Vagina (tissue), 2 donors: ENCODE measurements at places on chromosomes 2 and 18.
A peak's percentile ranks its signal among the peaks of the same experiment; 100 is the strongest.

DNA sequence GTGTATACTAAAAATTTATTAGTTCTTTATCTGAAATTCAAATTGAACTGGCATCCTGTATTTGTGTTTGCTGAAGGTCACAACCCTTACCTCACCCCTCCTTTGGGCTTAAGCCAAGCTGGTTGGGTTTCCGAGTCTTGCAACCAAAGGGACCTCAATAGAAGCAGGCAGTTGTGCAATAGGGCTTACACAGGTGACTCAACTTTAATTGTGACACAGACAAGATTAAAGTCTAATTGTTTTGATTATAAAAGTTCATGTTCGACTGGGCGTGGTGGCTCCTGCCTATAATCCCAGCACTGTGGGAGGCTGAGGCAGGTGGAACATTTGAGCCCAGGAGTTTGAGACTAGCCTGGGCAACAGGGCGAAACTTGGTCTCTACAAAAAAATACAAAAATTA is 71.5 kb downstream of the RAB31 start:
- H3K4me1 ChIP-seq = peaks cover 14% of the 10 kb centered on the region
- DNase-seq = no peak
- H3K36me3 ChIP-seq = no peaks in the 10 kb centered on the region
- no peaks in the 10 kb centered on the region for H3K27me3 ChIP-seq
- H3K4me3 ChIP-seq = no peak overlapping the region

DNA sequence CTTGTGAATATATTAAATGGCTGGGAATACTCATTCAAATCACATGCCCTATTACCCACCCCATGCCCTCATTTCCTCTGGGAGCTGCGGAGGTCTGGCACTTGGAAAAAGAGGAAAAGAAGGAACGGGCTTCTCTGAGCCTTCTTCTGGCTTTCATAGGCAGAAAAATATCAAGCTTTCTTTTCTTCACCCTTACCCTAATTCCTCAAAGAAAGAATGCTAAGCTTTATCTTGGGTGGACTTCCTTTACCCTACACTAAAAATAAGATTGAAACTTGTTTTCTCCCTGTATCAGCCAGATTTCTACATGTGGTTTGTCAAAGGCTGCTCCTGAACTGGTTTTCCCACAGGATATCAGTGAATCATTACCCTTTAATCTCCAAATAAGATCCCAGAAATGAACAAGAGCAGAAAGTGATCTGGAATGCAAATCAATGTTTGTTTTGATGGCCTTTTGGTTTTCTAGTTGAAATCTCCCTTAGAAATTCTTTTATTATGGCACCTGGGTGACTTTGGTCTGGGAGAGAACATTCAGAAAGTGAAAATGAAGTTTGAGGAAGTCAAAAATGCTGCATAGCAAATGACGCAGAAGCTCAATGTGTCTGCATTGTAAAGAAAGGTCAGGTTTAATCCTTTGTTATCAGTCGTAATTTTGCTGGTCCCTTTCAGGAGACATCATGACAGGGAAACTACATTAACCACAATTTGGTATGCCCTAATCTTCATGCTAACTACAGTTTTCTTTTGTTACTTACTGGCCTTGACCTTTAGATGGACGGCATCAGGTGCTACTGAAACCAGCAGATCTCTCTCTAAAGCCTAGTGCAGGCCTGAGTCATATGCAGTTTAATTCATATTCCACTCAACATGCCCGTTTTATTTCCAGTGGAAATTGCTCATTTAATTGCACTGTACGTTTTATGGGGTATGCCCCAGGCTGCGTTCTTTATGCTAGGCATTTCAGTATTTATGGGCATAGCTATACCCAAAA is 46.6 kb upstream of the HNRNPA3 start:
- no peaks in the 10 kb centered on the region for H3K27me3 ChIP-seq
- peak overlapping the region; percentile 41 for H3K4me3 ChIP-seq

- H3K4me3 ChIP-seq = no peak overlapping the region
- no peaks in the 10 kb centered on the region for H3K27me3 ChIP-seq
- no peaks in the 10 kb centered on the region for H3K36me3 ChIP-seq
Observed at GRCh38 chr2:226079671-226080181, 680.2 kb downstream of the NYAP2 start.

- H3K36me3 ChIP-seq = peaks cover 12% of the 10 kb centered on the region
- peaks cover 10% of the 10 kb centered on the region for H3K4me1 ChIP-seq
- no peak for DNase-seq
- H3K27ac ChIP-seq = peak overlapping the region; percentile 5
Observed at GRCh38 chr2:215401896-215402379, 33.9 kb downstream of the FN1 start.

GRCh38 chr2:100427627-100428258 is 10.3 kb upstream of the CHST10 start:
- no peaks in the 10 kb centered on the region for H3K27me3 ChIP-seq
- H3K27ac ChIP-seq = no peak overlapping the region
- H3K4me3 ChIP-seq = no peak overlapping the region
- H3K36me3 ChIP-seq = no peaks in the 10 kb centered on the region

- H3K4me1 ChIP-seq = no peaks in the 10 kb centered on the region
- no peak overlapping the region for H3K4me3 ChIP-seq
- H3K36me3 ChIP-seq = no peaks in the 10 kb centered on the region
- H3K27me3 ChIP-seq = no peaks in the 10 kb centered on the region
Observed at GRCh38 chr2:223076573-223076972, 24.6 kb downstream of the KCNE4 start.

DNA sequence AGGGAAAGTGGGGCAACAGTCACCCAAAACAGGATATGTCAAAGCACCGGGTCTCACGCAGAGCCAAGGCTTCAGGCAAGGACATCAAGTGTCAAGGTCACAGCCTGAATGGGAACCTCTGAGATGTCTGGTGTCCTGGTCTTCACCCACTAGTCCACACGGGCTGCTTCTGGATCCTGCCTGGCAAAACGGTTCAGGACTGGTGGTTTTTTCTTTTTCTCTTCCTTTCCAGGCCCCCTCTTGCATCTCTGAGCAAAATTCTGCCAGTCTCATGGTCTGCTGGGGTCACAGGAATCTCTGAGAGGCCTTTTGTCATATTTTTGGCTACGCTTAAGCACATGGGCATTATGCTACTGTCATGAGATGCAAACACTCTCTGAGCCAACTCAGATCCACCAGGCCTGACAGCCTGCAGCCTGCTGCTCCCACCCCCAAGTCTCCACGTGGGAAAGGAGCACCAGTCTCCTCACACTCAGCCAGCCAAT is 518.2 kb upstream of the ZEB2 start:
- peaks cover 1% of the 10 kb centered on the region for H3K4me1 ChIP-seq
- H3K36me3 ChIP-seq = no peaks in the 10 kb centered on the region
- no peak overlapping the region for H3K4me3 ChIP-seq
- H3K27ac ChIP-seq = peak overlapping the region; percentile 43
- no peak for DNase-seq
- H3K27me3 ChIP-seq = no peaks in the 10 kb centered on the region

GRCh38 chr2:223797811-223798721 is 39.3 kb downstream of the AP1S3 start:
- no peaks in the 10 kb centered on the region for H3K4me1 ChIP-seq
- no peaks in the 10 kb centered on the region for H3K36me3 ChIP-seq

- H3K4me3 ChIP-seq = no peak overlapping the region
- H3K27me3 ChIP-seq = no peaks in the 10 kb centered on the region
- H3K4me1 ChIP-seq = peaks cover 18% of the 10 kb centered on the region
- peak; percentile 29 for DNase-seq
Observed at GRCh38 chr2:64795024-64795592, 141.4 kb upstream of the SERTAD2 start.

DNA sequence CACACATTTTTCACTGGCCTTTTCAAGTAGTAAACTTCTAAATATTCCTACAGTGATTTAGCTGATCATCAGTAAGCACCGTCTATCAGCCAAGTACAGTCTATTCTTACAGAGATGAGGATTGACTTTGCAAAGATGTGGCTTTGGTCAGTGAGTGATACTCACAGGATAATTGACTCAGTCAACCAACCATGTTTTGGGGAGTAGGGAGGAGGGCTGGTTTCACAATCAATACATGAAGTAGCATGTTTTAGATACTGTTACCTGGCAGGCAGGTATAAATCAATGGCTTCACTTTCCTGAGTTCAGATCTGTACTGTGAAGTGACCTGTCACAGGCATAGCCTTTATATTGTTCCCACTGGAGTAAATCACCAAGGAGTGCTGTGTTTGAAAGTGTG is 27.2 kb downstream of the OSBPL6 start:
- no peaks in the 10 kb centered on the region for H3K4me1 ChIP-seq
- no peaks in the 10 kb centered on the region for H3K27me3 ChIP-seq
- no peak for DNase-seq
- no peaks in the 10 kb centered on the region for H3K36me3 ChIP-seq
- H3K27ac ChIP-seq = no peak overlapping the region

- no peak overlapping the region for H3K27ac ChIP-seq
Observed at GRCh38 chr18:46623541-46623940, 33.5 kb downstream of the LOXHD1 start.

DNA sequence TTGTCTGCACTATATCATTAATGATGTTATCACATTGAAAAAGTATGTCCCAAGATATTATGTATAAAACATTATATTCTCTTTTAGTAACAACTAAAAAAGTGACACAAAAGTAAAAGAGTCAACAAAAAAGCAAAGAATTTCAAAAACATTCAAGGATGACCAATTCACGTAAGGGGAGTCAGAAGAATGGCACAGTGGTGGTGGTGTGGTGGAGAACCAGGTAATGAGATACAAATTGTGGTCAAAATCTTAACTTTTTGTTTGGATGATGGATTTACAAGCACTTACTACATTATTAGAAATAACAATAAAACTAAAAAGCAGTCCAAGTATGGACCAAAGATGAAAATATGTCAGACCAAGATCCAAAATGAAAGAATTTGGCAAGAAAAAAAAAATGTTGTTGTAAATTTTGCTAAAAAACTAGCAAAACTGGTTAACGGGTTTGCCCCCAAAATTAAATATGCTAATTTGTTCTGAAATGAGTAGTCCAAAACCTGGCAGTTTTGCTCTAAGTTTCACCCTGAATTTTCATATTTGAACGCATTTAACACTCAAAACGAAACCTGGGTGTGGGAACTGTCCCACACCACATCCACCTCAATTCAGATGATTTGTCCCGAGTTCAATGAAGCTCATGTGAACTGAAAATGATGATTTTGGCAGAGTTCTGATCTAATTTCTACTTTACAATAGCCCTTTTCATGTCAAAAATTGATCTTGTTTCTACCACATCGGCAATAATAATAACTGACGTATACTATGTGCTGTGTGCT is 135.8 kb downstream of the IKZF2 start:
- H3K4me1 ChIP-seq = no peaks in the 10 kb centered on the region
- peaks cover 6% of the 10 kb centered on the region for H3K36me3 ChIP-seq
- DNase-seq = no peak
- no peak overlapping the region for H3K27ac ChIP-seq
- no peaks in the 10 kb centered on the region for H3K27me3 ChIP-seq
- H3K4me3 ChIP-seq = no peak overlapping the region

GRCh38 chr18:13447621-13448334 is 229.2 kb downstream of the LDLRAD4 start:
- H3K36me3 ChIP-seq = no peaks in the 10 kb centered on the region
- H3K4me1 ChIP-seq = peaks cover 31% of the 10 kb centered on the region
- no peak overlapping the region for H3K4me3 ChIP-seq
- peak overlapping the region; percentile 27 for H3K27ac ChIP-seq

DNA sequence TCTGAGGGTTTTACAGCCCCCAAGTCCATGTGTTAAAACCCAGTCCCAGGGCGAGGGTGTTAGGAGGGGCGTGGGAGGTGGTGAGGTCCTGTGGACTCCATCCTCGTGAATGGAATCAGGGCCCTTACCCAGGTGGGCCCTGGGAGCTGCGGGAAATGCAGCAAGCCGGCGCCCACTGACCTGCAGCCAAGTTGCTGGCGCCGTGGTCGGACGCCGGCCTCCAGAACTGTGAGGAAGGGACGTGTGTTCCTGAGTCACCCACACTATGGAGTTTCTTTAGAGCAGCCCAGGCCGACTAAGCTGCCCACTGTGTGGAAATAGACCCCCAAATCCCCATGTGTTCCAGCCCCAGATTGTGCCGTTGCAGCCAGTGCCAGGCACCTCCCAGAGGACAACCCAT is 26.4 kb downstream of the CTDP1 start:
- no peak overlapping the region for H3K4me3 ChIP-seq
- no peaks in the 10 kb centered on the region for H3K4me1 ChIP-seq
- no peaks in the 10 kb centered on the region for H3K36me3 ChIP-seq

- no peak for DNase-seq
- no peaks in the 10 kb centered on the region for H3K27me3 ChIP-seq
- no peak overlapping the region for H3K27ac ChIP-seq
- H3K4me3 ChIP-seq = no peak overlapping the region
- no peaks in the 10 kb centered on the region for H3K4me1 ChIP-seq
Observed at GRCh38 chr2:122863532-122863931, 1108.1 kb downstream of the TSN start.

DNA sequence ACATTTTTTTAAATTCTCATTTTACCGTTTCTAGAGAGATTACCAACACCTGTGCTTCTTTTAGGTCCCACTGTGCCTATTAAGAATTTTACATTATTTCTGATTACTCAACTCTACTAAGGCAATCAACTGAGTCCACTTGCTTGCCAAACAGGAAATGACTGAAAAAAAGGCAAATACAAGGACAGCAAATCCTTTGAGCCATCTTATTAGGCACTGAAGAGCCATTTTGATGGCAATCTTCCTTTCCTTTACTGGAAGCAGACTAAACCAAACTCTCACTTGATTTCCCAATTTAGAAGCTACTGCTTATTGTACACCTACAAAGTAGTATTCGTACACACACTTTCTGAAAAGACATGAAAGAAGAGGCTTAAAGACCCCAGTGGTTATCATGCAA is 121.4 kb upstream of the COL3A1 start:
- no peak overlapping the region for H3K4me3 ChIP-seq
- H3K4me1 ChIP-seq = peaks cover 6% of the 10 kb centered on the region
- DNase-seq = no peak
- no peaks in the 10 kb centered on the region for H3K27me3 ChIP-seq

DNA sequence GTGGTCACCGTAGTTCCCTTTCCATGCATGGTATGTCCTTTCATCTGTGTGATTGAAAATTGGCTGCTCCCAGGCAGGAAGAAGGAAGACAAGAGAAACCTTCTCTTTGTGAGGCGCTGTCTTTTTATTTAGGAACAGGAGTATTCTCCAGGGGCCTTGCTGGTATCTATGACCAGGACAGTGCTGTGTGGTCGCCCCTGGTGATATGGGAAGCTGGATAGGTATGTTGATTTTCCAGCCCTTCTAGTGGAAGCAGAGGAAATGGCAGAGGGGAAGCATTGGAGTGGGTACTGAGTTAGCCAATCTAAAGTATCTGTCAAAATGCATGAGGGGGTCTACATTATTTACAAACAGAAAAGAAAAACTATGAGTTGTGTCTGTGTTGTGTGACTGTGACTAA is 226.6 kb downstream of the MTX2 start:
- DNase-seq = no peak
- peak overlapping the region; percentile 14 for H3K27ac ChIP-seq
- H3K4me1 ChIP-seq = peaks cover 50% of the 10 kb centered on the region
- no peaks in the 10 kb centered on the region for H3K36me3 ChIP-seq
- H3K27me3 ChIP-seq = no peaks in the 10 kb centered on the region
- no peak overlapping the region for H3K4me3 ChIP-seq
